ENCODE measurements at places on chromosomes 1 and 21.
A peak's percentile ranks its signal among the peaks of the same experiment; 100 is the strongest.

- DNase-seq = no peak
These were observed 498.2 kb downstream of the PLPP3 start for GRCh38 chr1:56081173-56081572.

DNA sequence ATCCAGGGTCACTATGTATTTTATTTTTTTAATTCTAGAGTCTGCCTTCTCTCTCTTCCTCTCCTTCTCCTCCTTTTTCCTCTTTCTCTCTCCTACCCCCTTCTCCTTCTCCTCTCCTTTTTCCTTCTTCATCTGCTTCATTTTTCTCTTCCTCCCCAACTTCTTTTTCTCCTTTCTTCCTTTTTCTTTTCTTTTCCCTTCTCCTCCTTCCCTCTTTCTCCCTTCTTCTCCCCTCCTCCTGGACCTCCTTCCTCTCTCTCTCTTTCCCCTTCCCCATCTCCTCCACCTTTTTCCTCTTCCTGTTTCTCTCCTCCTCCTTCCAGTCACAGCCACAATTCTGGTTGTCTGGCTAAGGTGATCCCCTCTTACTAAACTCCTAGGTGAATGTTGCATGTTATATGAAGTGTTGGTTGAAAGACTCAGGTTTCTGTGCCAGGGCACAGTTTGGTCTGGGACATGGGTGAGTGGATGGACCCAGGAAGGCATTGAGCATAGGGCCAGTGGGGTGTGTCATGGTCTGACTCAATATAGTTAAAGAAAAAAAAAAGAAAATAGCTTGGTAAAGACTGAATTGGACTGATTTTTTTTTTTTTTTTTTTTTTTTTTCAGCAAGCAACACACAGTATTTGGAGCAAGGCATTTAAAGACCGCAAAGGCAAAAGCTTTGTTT is 266.9 kb downstream of the TGFB2 start:
- DNase-seq = no peak

GRCh38 chr1:181038399-181038873 is 4.7 kb downstream of the MR1 start:
- peak; percentile 73 for DNase-seq

DNA sequence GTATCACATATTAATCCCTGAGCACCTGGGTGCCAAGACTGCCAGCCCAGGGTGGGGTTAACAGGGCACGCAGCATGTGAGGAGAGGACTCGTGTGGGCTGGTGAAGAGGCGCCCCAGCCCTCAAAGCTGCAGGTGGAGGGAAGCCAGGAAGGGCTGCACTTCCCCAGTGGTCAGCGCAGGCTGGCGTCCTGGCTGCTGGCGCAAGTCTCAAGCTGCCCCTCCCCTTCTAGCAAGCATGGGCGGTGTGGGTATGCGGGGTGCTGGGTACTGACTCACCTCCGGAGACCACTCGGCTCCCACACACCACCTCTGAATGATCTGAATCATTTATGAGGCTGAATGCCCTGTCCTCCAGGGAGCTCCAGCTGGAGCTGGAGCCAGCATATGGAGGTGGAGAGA is 44.0 kb downstream of the EIF2D start:
- DNase-seq = no peak

GRCh38 chr21:44871576-44872269 is 1.8 kb downstream of the PTTG1IP start:
- DNase-seq = peak; percentile 10

DNA sequence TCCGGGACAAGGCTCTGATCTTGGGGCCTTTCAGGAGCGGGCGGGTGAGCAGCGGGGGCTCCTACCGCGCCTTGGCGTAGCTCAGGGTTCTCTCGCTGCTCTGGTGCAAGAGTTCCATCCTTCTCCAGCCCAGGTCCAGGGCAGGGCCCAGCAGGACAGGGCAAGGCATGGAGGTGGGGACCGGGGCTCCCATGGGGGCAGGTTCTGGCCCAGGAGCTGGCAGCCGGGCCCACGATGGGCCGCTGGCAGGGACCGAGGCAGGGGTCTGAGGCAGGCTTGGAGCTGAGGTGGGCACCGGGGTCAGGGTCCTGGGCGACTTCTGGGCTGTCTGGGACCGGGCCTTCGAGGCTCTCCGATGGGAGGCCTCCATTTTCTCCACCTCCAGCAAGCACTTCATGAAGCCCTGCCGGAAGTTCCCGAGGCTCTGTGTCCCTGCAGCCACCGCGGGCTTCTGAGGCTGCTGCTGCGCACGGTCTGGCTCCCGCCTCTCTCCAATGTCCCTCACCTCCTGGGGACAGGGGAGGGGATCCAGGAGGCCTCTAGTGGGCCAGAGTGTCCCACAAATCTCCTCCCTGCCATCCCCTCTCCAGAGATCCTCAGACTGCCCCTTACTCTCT is 27.6 kb downstream of the SPATA21 start:
- DNase-seq = no peak

DNA sequence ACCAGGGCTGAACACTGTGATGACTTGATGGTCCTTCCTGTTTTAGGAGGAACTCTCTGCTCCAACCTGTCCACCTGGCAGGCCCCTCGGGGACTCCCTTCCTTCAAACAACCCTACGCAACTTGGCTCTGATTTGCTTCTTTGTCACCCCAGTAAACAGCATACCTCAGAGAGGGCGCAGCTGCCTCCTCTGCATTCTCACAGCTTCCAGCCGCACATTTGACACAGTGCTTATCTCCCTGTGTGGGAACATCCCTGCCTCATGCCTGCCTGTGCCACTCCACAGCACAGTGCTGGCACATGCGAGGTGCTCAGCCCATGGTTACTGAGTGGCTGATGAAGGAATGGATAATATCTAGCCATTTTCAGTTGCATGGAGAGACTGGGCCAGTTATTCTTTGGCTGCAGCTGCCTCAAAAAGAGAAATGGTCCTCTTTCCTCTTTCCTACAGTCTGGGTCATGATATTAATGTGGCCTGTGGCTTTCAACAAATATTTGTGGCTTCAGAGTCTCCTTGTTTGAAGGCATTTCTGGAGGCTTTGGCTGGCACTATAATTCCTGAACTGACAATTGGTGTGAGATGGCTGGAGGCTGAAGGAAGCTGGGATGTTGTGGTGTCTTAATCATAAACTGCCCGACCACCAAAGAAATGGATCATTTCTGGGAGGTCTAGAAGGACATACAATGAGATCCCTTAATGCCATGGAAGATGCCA is 77.9 kb downstream of the TENT5C start:
- no peak for DNase-seq

DNA sequence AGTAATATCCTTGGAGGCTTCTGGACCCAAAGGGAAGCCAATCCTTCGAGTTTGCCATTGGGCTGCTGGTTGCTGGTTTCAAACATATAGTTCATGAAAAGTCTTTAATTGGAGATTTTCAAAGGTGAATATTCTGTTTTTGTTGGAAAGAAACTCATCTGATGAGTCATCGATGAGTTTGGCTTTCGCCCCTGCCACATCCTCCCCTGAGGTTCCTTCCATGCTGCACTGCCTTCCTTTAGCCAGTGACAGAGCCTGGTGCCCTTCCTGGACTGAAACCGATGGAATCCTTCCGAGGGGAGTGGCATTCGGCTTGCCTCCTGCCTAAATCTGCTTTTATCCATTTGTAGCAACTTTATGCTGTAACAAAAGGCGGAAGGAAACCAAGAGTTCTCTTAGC is 550.0 kb downstream of the KIF26B start:
- no peak for DNase-seq

DNA sequence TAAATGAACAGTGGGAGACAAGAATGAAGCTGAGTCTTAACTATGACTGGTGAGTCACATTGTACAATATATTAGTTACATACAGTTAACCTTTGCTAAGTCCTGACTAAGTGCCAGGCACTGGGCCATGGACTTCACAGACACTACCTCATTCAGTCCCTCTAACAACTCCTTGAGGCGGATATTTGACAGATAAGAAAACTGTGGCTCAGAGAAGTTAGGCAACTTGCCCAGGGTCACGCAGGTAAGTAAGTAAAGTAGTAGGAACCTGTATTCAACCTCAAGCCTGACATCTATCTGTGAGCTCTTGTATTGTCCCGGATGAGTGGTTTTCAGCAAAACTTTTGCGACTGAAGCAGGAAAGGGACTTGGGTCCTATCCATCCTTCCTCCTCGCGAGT is 62.1 kb downstream of the GNG12 start:
- DNase-seq = no peak

- DNase-seq = no peak
These were observed 447 bp downstream of the TTC34 start for GRCh38 chr1:2801046-2801445.

DNA sequence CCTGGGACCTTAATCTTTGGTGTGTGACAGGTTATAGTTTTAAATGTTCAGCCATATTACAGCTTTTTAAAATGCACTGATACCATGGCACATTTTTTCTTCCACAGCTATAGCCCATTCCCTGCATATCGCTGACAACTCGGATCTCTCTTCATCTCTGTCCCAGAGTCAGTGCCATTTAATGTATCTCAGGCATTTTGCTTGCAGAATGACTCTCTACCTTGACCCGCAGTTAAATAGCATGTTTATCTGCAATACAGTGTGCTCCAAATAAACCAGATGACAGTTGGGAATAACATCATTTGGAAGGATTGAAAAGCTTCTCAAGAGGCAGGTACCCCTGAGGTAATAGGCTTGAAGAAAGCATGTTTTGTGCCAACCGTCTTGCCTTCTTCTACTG is 99.8 kb upstream of the USH2A start:
- DNase-seq = no peak

GRCh38 chr21:39152271-39152670 is 31.0 kb downstream of the PSMG1 start:
- DNase-seq = no peak

DNA sequence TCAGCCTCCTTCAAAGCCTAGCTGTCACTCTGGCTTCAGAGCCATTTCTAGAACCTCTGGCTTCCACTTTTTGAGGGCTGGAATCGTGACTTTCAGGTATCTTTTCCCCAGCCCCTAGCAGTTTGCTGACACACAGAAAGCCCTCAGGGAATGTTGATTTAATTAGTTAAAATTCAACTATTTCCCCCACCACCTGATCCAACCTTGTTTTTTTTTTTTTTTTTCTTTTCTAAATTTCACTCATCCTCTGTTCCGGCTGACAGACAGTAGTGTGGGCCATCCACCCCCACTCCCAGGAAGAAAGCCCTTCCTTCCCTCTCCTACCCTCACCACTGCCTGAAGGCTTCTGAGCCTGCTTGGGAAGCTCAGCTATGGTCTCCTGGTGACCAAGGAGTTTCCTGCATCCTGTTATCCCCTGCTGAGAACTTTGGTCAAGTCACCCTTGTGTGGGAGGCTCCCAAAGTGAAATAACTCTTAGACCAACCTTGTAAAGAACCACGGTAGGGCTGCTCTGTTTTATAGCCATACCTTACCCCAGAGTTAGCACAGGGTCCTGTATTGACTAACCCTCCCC is 29.4 kb downstream of the KCNJ6 start:
- DNase-seq = no peak

DNA sequence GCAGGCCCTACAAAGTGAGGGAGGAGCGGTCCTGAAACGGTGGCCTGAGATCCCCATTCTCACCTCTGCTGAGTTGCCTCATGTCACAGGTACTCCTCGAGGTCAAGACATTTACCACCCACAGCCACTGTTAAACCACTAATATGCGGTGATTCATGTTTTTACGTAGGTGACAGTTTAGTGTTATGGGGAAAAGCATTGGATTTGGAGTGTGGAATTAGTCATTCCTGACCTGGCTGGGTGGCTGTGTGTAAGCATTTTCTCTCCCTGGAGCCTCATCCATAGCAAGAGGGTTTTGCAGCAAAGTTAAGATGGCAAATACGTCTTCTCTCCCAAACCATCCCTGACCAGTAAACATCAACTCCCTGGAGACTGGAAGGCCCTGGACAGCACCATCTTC is 57.8 kb upstream of the KCNJ6 start:
- no peak for DNase-seq

- DNase-seq = peak; percentile 91
These were observed 2.2 kb upstream of the NEGR1 start for GRCh38 chr1:72284348-72285073.

- DNase-seq = no peak
These were observed 2.0 kb upstream of the ZNF678 start for GRCh38 chr1:227561241-227561907.

DNA sequence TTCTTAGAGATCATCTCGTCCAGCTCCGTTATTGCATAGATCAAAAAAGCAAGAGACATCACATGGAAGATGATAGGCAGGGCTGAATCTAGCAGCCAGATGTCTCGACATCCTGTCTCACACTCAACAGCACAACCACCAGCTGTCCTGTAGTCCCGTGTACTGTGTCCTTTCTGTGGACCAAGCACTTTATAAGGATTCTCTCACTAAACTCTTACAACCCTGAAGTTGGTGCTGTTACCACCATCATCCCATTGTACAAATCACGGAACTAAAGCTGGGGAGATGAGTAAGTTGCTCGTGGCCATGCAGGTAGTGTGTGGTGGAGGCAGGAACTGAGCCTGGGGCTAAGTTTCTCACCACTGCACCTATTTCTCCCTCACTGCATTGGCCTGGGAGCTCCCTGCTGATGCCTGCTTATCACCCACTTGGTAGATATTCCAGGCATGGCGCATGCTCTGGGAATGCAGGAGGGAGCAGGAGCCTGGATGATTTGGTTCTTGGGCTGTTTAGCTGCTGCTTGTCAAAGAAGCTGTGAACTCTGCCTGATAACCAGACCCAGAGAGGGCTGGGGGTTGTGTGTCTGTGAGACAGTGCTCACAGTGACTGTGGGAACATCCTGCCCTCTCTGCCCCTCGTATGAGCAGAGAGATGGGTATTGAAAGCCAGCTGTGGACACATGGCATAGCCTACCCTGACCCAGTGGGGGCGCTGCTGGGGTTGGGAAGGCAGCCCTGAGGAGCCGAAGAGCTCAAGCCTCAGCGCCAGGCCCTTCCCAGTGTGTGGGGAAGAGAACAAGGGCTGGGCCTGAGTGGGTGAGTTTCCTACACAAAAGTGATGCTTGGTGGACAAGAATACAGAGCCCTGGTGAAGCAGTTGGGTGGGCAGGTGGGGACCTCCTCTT is 13.6 kb downstream of the PPFIA4 start:
- no peak for DNase-seq

GRCh38 chr1:157158967-157159366 is 20.8 kb upstream of the ETV3 start:
- no peak for DNase-seq

DNA sequence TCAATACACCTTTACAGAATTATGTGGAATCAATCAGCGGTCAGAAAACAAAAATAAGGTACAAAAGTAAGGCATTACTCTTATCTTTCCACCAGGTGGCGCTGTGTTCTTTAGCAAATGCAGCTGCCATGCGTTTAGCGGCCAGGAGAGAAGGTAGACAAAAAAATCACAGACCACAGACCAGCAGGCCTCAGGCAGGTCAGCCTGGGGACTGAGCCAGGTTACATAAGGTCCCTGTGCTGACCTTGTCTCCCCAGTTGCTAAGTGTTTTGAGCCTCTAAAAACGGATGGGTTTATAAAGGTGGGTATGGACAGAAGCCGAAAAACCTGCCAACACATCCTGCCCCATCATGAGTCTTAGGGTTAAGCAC is 2.8 kb downstream of the RGS16 start:
- DNase-seq = peak; percentile 94

GRCh38 chr21:35212393-35213127 is 163.5 kb upstream of the RUNX1 start:
- no peak for DNase-seq
